ENCODE measurements at places on chromosomes 7 and 10. TPM values are rescaled to one million over a fixed set of nuclear protein-coding genes. Genes with fewer than 3 reads are reported as not detected.
A peak's percentile ranks its signal among the peaks of the same experiment; 100 is the strongest.

GRCh38 chr7:101816595-101817470, 593 bp upstream of the CUX1 start:
- DNase-seq, result peak; percentile 53

DNA sequence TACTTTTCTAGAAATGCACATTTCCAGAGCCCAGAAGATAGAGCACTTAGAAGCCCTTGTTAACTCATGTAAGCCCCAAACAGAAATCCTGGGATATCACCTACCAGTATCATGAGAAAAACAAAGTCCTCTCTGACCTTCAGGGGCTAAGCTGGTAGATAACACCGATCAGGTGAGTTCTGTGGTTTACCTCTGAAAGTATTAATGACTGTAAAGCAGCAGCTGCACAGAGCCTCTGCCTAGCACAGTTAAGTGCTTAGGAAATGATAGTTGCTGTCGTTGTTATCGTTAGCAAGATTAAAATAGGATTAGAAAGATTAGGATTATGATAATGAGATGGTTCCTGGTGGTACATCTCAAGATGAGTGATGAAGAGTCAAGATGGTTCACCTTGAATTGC, 64.9 kb downstream of the PLXNA4 start:
- DNase-seq, result no peak

The AKR1D1 gene
- total RNA-seq, result not detected

DNA sequence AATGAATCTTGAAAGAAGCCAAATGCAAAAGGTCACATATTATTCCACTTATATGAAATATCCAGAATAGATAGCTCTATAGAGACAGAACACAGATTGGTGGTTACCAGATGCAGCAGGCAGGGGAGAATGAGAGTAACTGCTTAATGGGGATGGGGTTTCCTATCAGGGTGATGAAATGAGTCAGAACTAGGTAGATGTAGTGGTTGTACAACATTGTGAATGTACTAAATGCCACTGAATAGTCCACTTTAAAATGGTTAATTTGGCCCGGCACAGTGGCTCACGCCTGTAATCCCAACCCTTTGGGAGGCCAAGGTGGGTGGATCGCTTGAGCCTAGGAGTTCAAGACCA, 9.4 kb upstream of the SLC25A28 start:
- DNase-seq, result no peak

The VSTM4 gene
- not detected for total RNA-seq

Data from CD8-positive, alpha-beta T cell (primary cell).